Stimulated activated CD4-positive, alpha-beta T cell treated with anti-CD3 and anti-CD28 coated beads, Interleukin-1b, Interleukin-23, amount 100 ng/mL, for 1 hour (primary cell): ENCODE measurements at places on chromosomes 3 and 15.
A peak's percentile ranks its signal among the peaks of the same experiment; 100 is the strongest.

GRCh38 chr3:39724233-39724846 lies 85.1 kb upstream of the MYRIP start:
- no peak for DNase-seq

- DNase-seq = no peak
Observed at GRCh38 chr15:65822316-65822715, 30.2 kb upstream of the DENND4A start.

DNA sequence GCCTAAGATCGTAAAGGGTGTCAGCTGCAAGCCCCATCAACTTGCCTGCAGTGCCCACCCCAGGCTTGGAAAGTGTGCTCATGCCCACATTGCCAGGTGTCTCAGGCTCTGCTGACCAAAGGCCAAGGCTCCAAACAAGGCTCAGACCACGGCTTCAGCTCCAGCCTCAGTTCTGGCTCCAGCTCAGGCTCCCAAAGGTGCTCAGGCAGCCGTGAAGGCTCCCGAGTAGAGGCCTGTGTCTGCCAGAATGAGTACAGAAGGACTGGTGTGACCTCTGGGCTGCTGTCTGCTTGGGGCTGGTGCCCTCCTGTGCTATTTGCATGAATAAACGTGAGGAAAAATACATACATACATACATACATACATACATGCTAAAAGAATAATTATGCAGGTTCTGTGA lies 27.9 kb upstream of the UACA start:
- no peak for DNase-seq

DNA sequence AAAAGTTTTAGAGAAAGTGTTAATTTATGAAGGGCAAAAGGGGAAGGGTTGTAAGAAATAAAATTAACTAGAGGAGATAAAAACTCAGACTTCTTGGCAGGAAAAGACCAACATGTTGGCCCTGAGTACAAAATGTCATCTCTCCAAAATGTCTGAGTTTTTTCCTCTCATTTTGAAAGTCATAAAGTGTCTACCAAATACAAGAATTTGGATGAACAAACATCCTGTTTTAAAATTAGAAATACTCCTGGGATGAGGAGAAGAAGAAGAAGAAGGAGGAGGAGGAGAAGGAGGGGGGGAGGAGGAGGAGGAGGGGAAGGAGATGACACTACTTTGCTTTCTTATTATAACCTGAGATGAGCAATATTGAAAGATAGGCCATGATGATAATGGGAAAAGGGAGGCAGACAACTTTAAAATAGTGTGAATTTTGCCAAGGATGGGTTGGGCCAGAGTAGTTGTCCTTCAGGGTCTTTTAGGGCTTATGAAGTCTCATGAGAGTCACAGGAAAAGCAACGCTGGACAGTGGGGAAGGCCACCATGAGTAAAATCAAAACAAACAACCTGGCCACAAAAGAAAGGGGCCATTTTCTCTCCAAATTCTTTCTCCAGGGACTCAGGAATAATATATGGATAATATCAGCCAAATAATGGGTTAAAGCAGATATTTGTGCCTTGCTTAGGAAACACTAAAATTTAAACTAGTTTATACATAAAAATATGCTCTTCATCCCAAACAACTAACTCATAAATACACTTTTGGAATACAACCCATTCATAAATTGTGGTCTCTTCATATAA lies 632.9 kb downstream of the EPHA3 start:
- no peak for DNase-seq

- DNase-seq = no peak
Observed at GRCh38 chr3:31571325-31571724, 38.6 kb downstream of the STT3B start.

- no peak for DNase-seq
Observed at GRCh38 chr3:158152186-158152585, 42.3 kb downstream of the RSRC1 start.

- no peak for DNase-seq
Observed at GRCh38 chr3:141542202-141542969, 55.6 kb downstream of the RASA2 start.

DNA sequence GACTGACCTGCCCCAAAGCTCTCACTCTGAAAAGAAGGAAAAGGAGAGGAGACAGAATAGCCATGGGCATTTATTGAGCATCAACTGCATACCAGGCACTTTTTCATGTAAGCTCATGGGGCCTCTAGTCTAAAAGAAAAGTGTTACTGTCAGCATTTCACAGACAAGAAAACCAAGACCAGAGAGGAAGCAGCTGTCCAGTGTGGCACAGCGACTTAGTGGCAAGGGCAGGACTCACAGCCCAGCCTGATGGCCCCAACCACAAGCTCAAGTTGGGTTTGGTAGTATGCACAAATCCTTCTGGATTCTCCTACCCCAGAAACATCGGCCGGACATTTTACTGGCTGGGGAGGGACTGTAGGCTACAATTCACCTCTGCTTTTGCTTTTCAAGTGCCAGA lies 5.8 kb downstream of the EFCC1 start:
- DNase-seq = no peak

DNA sequence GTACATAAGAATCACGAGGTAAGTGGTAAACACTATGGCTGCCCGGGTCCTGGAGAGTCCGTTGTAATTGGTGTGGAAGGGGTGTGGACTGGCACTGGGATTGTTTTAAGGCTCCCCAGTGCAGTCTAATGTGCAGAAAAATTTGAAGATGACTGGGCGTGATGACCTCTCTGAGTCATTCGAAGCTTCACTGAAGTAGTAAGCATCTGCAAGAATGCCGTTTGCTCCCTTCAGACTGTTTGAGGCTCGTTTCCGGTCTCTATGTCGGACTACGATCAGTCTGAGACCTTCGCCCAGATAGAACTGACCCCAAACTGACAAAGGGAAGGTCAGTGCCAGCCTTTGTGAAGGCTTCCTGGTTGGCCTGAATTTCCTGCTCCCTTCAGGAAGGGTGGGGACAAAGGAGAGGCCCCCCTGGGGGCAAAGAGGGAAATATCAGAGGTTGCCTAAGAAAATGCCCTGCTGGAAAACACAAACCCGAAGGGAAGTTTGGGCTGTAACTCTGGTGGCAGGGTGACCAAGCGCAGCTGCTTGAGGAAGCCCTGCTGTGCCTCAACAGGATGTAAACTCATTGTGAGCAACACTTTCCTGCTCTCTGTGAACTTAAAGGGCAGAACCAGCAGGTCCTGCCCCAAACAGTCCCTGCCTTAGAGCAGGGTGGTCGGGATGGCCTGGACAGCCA lies 34.6 kb downstream of the BTD start:
- DNase-seq = no peak

GRCh38 chr15:80536231-80536630 lies 132.0 kb downstream of the ARNT2 start:
- no peak for DNase-seq

DNA sequence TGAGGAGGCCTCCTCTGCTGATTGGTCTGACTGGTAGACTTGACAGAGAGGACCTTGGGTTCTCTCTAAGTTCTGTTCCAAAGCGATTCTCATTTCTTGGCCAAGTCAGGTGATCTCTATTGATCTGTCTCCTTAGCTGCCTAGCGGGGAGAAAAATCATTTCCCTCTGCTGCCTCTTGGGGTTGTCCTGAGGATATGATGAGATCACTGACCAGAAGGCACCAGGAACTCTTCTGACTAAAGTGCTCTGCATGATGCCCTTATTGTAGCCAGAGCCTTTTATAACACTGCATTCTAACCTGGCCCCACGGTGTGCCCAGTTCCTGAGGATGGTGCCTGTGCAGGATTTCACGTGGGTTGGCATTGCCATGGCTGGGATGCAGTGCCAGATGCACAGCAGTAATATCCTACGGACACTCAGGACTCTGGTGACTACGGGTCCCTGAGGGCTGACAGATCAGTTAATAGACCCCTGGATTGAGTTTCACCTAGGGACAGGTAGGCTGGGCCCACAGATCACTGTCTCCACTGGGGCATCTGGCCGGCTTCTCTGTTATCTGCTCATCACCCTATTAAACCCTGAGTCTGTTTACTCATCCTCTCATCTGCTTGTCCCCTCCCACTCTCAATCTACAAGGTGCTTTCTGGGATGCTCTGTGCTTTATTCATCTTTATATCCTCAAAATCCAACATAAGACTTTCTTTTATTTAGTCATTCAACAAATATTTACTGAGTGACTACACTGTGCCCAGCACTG lies 3.9 kb upstream of the HEG1 start:
- no peak for DNase-seq

DNA sequence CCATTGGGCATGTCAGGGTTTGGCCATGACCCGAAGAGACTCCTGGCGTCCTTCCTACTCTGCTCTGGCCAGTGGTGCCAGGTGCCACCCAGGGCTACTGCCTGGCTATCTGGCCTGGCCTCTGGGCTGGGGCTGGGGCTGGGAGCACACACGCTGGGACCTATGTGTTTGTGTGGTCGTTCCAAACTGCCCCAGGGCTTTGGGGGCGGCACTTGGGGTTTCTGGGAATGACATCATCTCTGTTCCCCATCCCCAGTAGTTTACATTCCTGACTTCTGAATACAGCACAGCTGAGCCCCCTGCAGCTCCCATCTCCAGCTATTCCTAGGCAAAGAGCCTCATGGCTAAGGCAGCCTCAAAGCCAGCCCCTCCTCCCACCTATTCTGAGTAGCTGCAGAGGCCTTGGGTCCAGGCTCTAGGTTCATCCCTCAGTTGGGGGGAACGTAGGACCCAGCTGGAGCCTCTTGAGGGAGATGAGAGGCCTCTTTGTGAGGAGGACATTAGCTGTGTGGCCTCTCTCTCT lies 24.3 kb downstream of the PLEKHO2 start:
- no peak for DNase-seq

- no peak for DNase-seq
Observed at GRCh38 chr15:66766282-66767230, 64.5 kb downstream of the SMAD6 start.

GRCh38 chr15:32959077-32959476 lies 235.4 kb downstream of the FMN1 start:
- no peak for DNase-seq

GRCh38 chr15:85831415-85832113 lies 36.8 kb upstream of the KLHL25 start:
- peak; percentile 8 for DNase-seq

GRCh38 chr15:66881173-66881905 lies 179.3 kb downstream of the SMAD6 start:
- no peak for DNase-seq

GRCh38 chr3:169510693-169511010 lies 152.9 kb downstream of the MECOM start:
- DNase-seq = no peak

GRCh38 chr3:62493109-62493801 lies 119.9 kb upstream of the FEZF2 start:
- no peak for DNase-seq

GRCh38 chr15:74108111-74108510 lies 22.3 kb upstream of the ISLR2 start:
- DNase-seq = no peak

GRCh38 chr3:72311425-72311824 lies 526.5 kb upstream of the PROK2 start:
- no peak for DNase-seq

GRCh38 chr15:90103701-90104329 lies 1.5 kb upstream of the IDH2 start:
- DNase-seq = no peak

- DNase-seq = no peak
Observed at GRCh38 chr3:105608623-105609022, 241.9 kb downstream of the ALCAM start.

DNA sequence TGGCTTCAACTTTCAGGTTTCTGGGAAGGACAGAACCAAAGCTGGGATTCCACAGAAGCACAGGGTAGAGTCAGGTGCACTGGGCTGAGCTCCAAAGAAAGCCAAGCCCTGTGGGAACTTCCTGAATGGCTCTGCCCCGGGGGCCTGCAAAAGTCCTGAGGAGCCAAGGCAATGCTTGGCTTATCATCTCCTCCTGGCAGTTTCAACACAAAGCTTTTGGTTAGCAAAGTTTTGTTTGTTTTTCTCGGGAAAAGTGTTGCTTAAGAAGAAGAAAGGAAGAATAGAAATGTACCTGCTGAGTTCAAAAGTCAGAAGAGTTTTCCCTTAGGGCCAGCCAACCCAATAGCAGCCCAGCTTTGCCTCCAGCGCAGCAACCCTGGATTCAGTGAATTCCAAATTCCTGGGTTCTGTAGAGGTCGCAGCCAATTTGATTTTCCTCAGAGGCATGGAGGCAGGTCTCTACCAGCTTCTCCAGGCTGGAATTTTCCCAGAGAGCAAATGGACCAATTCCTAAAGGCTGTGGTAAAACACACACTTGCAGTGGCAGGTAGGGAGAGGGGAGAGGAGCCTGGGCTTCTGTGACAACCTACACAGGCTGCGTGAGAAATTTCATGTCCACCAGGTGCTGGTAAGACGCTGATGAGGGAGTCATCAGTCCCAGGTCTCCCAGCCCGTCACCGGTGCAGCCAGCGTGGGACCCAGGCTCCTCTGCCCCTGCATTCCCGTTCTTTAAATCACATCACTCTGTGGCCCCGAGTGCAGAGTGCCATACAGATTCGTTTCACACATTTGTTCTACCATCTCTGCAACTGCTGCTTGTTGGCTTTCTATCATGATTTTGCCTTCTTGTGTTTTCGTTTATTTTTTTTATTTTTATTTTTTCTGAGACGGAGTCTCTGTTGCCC lies 54.3 kb upstream of the SNRPA1 start:
- DNase-seq = no peak

DNA sequence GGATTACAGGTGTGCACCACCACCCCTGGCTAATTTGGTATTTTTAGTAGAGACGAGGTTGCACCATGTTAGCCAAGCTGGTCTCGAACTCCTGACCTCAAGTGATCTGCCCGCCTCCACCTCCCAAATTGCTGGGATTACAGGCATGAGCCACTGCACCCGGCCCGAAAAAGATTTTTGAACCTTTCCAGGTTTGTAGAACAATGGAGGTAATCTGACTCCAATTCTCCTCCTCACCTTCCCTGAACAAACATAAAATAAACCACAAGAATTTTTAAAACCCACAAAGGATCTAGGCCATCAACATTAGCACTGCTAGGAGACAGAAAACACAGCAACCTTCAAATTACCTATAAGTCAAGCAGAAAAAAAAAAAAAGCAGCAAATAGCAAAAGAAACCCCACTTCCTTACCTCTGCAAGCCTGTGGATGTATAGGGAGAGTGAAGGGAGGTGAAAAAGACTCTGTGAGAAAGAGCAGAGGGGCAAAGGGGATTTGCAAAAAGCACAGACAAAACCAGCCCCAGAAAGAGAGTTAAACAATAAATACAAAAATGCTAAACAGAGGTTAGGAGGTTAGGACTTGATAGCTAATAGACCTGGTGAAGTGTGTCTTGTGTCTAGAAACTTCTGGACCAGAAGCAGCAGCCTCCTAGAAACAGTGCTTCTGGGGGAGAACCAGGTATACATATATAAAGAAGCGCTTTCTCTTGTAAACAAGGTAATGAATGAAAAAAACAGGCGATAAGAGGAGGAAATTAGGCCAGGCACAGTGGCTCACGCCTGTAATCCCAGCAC lies 32.1 kb downstream of the TFDP2 start:
- DNase-seq = no peak

GRCh38 chr3:125025642-125026041 lies 30.2 kb downstream of the HEG1 start:
- no peak for DNase-seq

DNA sequence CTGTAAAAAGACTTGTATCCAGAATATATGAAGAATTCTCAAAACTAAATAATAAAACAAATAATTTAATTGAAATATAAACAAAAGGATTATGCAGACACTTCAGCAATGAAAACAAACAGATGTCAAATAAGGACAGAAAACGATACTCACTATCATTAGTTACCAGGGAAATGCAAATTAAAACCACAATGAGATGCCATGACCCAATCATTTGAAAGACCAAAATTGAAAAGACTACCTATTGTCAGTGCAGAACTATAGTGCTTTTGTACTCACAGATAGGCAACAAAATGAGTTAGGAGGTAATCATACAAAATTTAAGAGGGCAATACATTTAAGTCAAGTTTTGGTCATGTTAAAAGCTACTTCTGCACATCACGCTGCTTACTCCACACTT lies 31.6 kb upstream of the OR5K4 start:
- no peak for DNase-seq
